Daoy (cell line): ENCODE measurements at places on chromosomes 6 and 20. TPM values are rescaled to one million over a fixed set of nuclear protein-coding genes. Genes with fewer than 3 reads are reported as not detected.

DNA sequence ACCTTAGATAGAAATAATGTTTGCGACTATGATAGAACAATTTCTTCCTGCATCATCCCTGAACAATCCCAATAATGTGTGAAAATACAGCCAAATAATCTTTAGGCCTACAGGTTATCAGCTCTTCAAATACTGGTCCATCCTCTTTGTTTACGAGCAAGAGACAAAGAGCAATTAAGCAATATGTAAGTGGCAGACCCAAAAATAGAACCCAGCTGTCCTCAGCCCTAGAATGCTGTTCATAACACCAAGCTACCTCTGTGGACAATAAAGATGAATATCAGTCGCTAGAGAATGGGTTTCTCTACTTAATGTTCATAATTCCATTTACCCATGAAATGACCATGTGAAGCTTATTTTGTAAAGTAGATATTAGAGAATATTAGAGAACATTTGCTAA is 28.4 kb upstream of the OSTM1 start:
- DNase-seq: no peak

DNA sequence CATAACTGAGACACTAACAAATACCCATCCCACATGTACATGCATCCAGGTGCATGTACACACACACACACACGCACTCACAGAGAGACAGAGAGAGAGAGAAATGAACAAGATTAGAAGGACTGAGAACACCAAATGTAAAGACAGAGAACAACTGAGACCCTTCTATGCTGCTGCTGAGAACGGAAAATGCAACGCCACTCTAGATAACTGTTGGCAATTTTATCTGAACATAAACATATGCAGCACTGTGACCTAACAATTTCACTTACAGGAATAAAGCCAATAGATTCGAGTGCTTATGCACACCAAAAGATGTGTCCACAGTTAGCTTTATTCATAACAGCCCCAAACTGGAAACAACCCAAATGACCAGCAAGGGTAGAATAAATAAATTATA is 103.8 kb upstream of the LY86 start:
- DNase-seq: no peak

GRCh38 chr6:140370441-140370840 is 996.0 kb upstream of the CITED2 start:
- DNase-seq: no peak

- no peak for DNase-seq
Measured at GRCh38 chr20:58240471-58240870, 12.0 kb upstream of the ANKRD60 start.

DNA sequence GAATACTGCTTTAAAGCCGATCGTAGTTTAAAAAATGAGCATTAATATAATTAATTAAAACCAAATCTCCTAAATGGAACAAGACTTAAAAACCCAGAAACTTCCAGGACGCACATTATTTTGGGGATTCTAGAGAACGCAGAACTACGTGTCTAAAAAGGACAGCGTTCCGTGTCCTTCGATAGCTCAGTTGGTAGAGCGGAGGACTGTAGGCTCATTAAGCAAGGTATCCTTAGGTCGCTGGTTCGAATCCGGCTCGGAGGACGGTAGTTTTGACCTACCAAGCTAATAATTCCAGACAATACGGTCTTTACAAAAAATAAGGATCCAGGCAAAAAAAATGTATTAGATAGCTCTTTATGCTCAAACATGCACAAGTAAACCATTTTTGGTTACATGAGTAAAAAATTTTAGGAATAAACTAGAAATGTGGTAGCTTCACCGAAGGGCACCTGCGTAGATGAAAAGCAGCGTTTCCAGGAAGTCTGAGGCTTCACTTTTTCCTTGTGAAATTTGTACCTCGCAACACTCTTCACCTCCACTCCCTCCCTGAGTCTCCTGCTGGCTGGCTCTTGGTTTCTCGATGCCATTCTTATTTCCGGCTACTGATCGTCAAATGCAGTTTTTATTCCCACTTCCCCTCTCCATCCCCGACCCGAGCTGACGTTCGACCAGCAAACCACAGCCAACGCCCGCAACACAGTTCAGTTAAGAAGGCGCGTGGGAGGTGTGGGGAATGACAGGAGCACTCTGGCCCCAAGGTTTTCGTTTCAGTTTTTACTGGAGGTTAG is 19.6 kb upstream of the ABT1 start:
- DNase-seq: peak; percentile 93

DNA sequence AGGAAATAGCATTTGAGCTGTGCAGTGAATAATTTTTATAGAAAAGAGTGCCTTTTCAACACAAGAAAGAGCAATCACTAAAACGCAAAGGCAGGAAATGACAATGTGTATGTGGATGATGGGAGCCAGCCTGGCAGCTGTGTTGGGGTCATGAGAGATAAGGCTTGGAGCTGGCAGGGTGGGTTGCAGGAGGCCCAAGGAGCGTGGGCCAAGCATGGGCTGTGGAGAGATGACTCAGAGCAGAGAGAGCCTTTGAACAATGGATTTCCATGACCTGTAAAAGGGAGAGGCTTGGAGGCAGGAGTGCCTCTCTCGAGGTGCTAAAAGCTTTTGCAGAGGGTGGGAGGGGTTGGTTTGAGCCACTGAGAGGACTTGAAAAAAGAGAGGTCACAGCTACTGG is 6.6 kb upstream of the TBC1D7 start:
- DNase-seq: peak; percentile 72

The HUS1B gene
- 2.9 and 6.8 TPM in 2 replicates for total RNA-seq

The CDH4 gene
- total RNA-seq: 2.1 and 3.8 TPM in 2 replicates

DNA sequence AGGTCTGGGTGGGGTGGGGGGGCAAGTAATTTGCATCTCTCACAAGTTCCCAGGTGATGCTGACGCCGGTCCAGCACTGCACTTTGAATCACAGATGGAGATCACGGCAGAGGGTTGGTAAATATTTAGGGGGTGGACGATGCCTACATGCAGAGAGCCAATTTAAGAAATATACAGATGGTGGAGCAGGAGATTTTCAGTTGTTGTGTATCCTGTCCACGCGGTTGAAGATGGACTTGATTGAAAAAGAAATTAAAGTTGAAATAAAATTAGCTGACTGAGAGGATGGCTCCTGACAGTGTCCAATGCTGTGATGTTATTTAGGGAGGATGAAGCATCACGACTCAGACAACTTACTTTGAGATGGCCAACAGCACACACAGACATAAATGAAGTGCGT is 74.6 kb downstream of the PHACTR3 start:
- no peak for DNase-seq

DNA sequence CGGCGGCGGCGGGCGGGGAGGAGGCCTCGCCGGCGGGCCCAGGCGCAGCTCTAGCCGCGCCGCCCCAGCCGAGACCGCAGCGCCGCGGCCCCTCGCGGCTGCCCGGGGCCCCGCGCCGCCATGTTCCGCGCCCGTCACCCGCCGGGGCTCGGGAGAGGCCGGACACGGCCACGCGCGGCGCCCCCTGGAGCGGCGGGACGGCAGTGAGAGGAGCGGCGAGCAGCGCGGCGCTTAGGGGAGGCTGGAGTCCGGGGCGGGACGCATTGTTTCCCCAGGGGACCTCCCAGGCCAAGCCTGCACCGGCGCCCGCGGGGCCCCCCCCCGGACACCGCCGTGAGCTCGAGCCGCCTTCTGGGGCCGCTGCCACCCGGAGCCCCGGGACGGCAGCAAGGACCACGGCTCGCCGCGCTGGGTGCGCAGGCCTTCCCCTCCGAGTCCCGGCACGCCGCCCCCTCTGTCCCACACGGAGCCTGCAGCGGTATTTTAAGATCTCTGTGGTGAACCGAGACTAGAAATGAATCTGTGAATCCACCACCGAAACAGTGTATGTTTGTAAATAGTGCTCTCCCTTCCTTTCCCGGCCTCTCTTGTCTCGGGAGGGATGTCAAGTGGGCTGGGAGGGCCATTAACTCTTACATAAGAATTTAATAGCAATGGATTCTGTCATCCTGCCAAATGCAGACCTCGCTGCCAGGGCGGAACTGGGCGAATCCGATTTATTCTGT is 424 bp upstream of the KIF13A start:
- peak; percentile 70 for DNase-seq

- no peak for DNase-seq
Measured at GRCh38 chr20:32391003-32391402, 32.9 kb downstream of the ASXL1 start.
